ENCODE measurements at places on chromosomes 3 and 15. TPM values are rescaled to one million over a fixed set of nuclear protein-coding genes. Genes with fewer than 3 reads are reported as not detected.

- H3K27me3 ChIP-seq, result no peaks in the 10 kb centered on the region
- H3K27ac ChIP-seq, result no peak overlapping the region
- no peaks in the 10 kb centered on the region for H3K36me3 ChIP-seq
- H3K4me3 ChIP-seq, result no peak overlapping the region
These were observed 220.2 kb downstream of the NTRK3 start for GRCh38 chr15:88036154-88036839.

Gene LOXL1
- 24.4 TPM for total RNA-seq

Gene TUSC7
- total RNA-seq, result not detected

- H3K27ac ChIP-seq, result no peak overlapping the region
- no peaks in the 10 kb centered on the region for H3K4me1 ChIP-seq
- no peaks in the 10 kb centered on the region for H3K36me3 ChIP-seq
- DNase-seq, result no peak
- H3K4me3 ChIP-seq, result no peak overlapping the region
These were observed 199.4 kb downstream of the KCNH8 start for GRCh38 chr3:19347671-19348070.

- peaks cover 3% of the 10 kb centered on the region for H3K4me1 ChIP-seq
- H3K36me3 ChIP-seq, result no peaks in the 10 kb centered on the region
- peak overlapping the region; percentile 38 for H3K4me3 ChIP-seq
- H3K27me3 ChIP-seq, result no peaks in the 10 kb centered on the region
- DNase-seq, result peak; percentile 90
- peak overlapping the region; percentile 47 for H3K27ac ChIP-seq
These were observed 12.1 kb downstream of the VPS18 start for GRCh38 chr15:40906091-40906990.

Gene PLSCR2
- total RNA-seq, result not detected

Gene HIGD2B
- total RNA-seq, result not detected

- no peak for DNase-seq
- no peak overlapping the region for H3K4me3 ChIP-seq
- H3K4me1 ChIP-seq, result no peaks in the 10 kb centered on the region
These were observed 45.7 kb upstream of the SKOR1 start for GRCh38 chr15:67779549-67780111.

- H3K27ac ChIP-seq, result no peak overlapping the region
- peaks cover 23% of the 10 kb centered on the region for H3K4me1 ChIP-seq
- no peaks in the 10 kb centered on the region for H3K36me3 ChIP-seq
These were observed 1.5 kb downstream of the SMAD6 start for GRCh38 chr15:66703540-66703941.

DNA sequence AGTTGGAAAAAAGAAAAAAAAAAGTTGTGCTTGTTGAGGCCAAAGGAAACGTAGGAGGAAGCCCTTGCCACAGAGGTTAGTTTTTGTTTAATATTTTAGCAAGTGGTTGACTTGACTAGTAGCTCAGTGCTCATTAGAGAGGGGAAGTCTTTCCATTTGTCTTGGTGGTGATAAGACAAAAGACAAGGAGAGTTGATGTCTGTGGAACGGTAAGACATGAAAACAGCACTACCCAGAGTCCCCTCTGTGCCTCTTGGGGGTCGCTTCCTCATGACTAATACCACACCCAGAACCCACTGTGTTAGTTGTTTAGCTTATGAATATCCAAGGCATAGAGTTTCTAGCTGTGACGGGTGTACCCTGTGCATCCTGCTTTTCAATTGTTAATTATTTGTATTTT lies 211.4 kb downstream of the ITPR1 start:
- no peaks in the 10 kb centered on the region for H3K36me3 ChIP-seq
- DNase-seq, result no peak
- H3K4me3 ChIP-seq, result no peak overlapping the region
- H3K27me3 ChIP-seq, result no peaks in the 10 kb centered on the region

- no peak overlapping the region for H3K4me3 ChIP-seq
- no peak for DNase-seq
- H3K27ac ChIP-seq, result no peak overlapping the region
- peaks cover 12% of the 10 kb centered on the region for H3K4me1 ChIP-seq
These were observed 71.0 kb downstream of the WWTR1 start for GRCh38 chr3:149586871-149587270.

DNA sequence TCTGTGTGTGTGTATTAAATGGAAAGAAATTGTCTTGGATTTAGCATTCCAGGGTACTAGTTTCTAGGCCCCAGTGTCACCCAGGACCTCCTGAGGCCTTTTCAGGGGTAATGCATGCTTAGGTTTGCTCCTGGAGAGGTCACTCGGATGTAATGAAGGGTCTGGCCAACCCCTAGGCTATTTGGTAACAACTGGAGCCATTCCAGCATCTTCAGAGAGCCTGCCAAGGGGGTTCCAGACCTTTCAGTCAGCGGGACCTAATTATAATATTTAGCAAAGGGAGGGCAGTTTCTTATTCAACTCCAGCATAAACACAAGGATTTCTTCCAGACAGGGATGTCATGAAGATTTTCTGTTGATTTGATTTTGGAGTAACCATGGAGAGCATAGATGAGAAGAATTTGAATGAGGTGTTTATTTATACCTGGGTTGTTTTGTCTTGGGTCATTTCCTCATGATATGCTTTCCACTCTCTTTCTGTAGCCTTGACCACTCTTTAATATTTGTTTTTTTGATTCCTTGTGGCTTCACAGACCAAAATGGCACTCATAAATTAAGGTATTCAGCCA lies 17.4 kb downstream of the KAT2B start:
- no peaks in the 10 kb centered on the region for H3K27me3 ChIP-seq
- H3K4me3 ChIP-seq, result no peak overlapping the region
- H3K27ac ChIP-seq, result no peak overlapping the region
- H3K36me3 ChIP-seq, result no peaks in the 10 kb centered on the region
- DNase-seq, result no peak

Gene TEX55
- not detected for total RNA-seq

- H3K27ac ChIP-seq, result peak overlapping the region; percentile 91
- DNase-seq, result peak; percentile 55
- H3K27me3 ChIP-seq, result no peaks in the 10 kb centered on the region
- peaks cover 8% of the 10 kb centered on the region for H3K4me1 ChIP-seq
These were observed 330.2 kb downstream of the TIGIT start for GRCh38 chr3:114624047-114624445.

DNA sequence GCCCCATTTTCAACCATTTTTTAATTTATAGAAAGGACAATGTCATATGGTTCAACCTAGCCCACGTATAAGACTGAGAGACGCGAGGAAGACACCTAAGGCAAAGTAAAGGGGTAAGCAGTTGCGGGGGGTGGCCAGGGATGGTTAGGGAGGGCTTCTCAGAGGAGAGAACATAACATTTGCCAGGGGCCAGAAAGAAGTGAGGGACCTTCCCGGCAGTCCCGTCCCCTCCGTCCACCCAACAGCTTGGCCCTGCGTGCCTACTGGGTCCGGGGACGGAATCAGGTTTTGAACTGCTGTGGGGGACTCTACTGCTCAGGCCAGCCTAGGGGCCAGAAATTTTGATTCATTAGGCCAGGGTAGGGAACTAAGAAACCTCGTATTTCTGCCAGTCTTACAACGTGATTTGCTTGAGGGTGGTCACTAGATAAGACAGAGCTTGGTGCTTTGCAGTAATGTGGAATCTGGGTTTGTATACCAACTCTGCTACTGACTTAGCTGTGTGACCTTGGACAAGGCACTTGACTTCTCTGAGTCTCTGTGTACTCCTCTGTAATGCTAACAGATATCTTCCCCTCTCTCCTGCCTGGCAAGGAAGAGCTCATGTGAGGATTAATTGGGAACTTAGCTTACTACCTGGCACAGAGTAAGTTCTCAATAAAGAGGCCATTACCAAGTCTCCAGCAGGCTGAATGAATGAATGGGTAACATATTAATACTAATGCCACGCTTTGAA lies 734 bp upstream of the SLC6A20 start:
- DNase-seq, result no peak
- H3K4me1 ChIP-seq, result peaks cover 2% of the 10 kb centered on the region
- H3K36me3 ChIP-seq, result no peaks in the 10 kb centered on the region
- H3K27me3 ChIP-seq, result no peaks in the 10 kb centered on the region
- no peak overlapping the region for H3K27ac ChIP-seq

- DNase-seq, result no peak
- H3K4me3 ChIP-seq, result no peak overlapping the region
- H3K36me3 ChIP-seq, result no peaks in the 10 kb centered on the region
- no peaks in the 10 kb centered on the region for H3K4me1 ChIP-seq
- H3K27ac ChIP-seq, result no peak overlapping the region
These were observed 21.0 kb upstream of the DPH6 start for GRCh38 chr15:35566991-35567390.

GRCh38 chr3:10426346-10427220 lies 78.8 kb downstream of the ATP2B2 start:
- H3K36me3 ChIP-seq, result no peaks in the 10 kb centered on the region
- H3K27me3 ChIP-seq, result no peaks in the 10 kb centered on the region
- no peaks in the 10 kb centered on the region for H3K4me1 ChIP-seq
- H3K27ac ChIP-seq, result no peak overlapping the region
- H3K4me3 ChIP-seq, result no peak overlapping the region

Gene MYL3
- 3.6 TPM for total RNA-seq

DNA sequence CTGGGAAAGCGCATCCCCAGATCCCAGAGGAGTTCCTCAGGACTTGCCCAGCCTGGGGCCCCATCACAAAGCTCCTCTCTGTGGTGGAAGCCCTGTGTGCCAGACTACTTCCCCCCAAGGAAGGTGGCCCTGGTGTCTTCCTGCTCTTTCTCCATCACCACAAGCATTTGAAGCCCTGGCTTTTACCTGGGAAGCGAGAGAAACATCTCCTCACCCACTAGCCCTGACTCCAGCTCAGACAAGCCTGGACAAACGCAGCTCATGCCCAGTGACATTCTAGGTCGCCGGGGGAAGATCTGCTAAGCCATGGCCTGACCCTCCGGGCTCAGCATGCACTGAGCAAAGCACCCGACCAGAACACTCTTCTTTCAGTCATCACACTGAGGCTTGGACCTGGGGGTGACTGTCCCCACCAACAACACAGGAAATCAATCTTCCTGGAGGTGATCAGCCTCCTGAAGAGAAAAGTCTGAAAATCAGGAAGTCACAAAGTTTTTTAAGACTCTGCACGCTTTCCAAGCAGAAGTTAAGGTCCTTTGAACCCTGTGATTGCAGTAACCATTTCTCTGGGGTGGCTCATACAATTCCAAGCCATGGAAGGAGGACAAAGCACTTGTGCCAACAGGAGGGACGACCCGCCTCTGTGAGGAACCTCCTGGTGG lies 40.8 kb downstream of the KLHL25 start:
- H3K4me3 ChIP-seq, result no peak overlapping the region
- peak; percentile 8 for DNase-seq
- H3K27ac ChIP-seq, result no peak overlapping the region
- peaks cover 12% of the 10 kb centered on the region for H3K4me1 ChIP-seq
- H3K36me3 ChIP-seq, result no peaks in the 10 kb centered on the region
- no peaks in the 10 kb centered on the region for H3K27me3 ChIP-seq

- H3K27ac ChIP-seq, result no peak overlapping the region
- H3K4me1 ChIP-seq, result peaks cover 2% of the 10 kb centered on the region
- H3K36me3 ChIP-seq, result no peaks in the 10 kb centered on the region
- no peak for DNase-seq
- no peaks in the 10 kb centered on the region for H3K27me3 ChIP-seq
These were observed 2.3 kb upstream of the ZNF589 start for GRCh38 chr3:48238531-48239085.

Gene DAZL
- total RNA-seq, result not detected

DNA sequence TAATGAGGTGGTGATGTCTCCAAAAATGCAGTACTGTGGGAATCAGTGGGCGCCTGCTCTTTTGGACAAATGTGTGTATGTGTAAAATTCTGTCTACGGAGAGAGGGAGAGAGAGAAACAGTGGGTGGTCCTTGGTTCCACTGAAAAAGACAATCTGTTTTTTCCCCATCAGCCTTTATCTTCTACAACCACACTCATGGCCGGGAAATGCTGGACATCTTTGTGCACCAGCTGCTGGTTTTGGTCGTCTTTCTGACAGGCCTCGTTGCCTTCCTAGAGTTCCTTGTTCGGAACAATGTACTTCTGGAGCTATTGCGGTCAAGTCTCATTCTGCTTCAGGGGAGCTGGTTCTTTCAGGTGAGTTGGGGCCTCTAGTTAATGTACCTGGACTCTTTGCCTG lies 51.2 kb upstream of the ADGRG7 start:
- H3K4me3 ChIP-seq, result no peak overlapping the region
- H3K27ac ChIP-seq, result no peak overlapping the region
- H3K36me3 ChIP-seq, result no peaks in the 10 kb centered on the region

DNA sequence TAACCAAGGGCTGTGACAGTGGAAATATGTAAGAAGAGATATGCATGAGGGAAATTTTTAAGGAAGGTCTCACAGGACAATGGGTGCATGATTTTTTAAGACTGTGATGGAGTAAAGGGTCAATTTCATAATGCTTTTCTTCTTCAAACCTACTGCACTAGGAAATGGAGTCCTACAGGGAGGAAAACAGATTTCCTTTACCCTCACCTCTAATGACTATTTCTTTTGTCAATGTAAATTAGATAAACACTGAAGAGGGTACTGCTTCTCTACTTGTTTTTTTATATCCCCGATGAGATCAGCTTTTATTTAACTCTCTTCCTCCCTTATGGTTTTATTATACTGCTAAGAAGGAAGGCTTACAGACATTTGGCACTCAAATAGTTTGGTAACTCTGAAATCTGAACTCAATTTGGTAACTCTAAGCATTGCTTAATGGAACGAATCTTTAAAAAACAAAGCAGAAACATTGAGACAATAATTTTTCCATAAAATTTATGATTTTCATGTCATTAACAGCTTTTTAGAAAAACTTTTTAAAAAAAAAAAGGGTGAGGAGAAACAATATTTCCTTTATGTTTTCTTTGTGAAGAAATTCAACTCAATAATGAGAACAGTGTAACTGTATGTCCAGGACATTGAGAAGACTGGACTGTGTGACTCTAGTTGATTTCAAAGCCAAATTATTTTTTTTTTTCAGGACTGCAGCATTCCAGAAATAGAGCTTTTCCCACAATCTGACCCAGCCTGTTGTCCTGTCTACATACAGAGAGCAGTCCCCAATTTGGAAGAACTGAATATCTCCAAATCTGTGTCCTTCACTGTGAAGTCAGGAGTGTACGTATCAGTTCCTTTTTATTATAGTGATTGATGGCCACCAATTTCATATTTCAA lies 64.4 kb downstream of the CRYBG3 start:
- no peak overlapping the region for H3K4me3 ChIP-seq
- no peak overlapping the region for H3K27ac ChIP-seq
- no peaks in the 10 kb centered on the region for H3K27me3 ChIP-seq
- no peak for DNase-seq

Gene RPN1
- 178 TPM for total RNA-seq

Gene PROS1
- 42.8 TPM for total RNA-seq

GRCh38 chr3:140501061-140501769 lies 176.6 kb upstream of the TRIM42 start:
- H3K27me3 ChIP-seq, result no peaks in the 10 kb centered on the region
- H3K27ac ChIP-seq, result no peak overlapping the region
- H3K4me1 ChIP-seq, result peaks cover 9% of the 10 kb centered on the region
- H3K4me3 ChIP-seq, result no peak overlapping the region
- H3K36me3 ChIP-seq, result no peaks in the 10 kb centered on the region

- no peak overlapping the region for H3K27ac ChIP-seq
- DNase-seq, result no peak
- H3K27me3 ChIP-seq, result no peaks in the 10 kb centered on the region
These were observed 843 bp downstream of the CHRNA5 start for GRCh38 chr15:78565951-78566774.

GRCh38 chr15:38187630-38188313 lies 64.9 kb upstream of the SPRED1 start:
- no peaks in the 10 kb centered on the region for H3K4me1 ChIP-seq
- no peak overlapping the region for H3K4me3 ChIP-seq
- no peaks in the 10 kb centered on the region for H3K36me3 ChIP-seq
- no peak for DNase-seq
- H3K27ac ChIP-seq, result no peak overlapping the region

Data from ovary (tissue), 10 donors.